ENCODE measurements at places on chromosomes 3 and 15.
A peak's percentile ranks its signal among the peaks of the same experiment; 100 is the strongest.

GRCh38 chr3:195221876-195222617, 48.9 kb downstream of the XXYLT1 start:
- no peak for DNase-seq

- DNase-seq, result no peak
Observed at GRCh38 chr3:157916672-157917071, 189.5 kb downstream of the SHOX2 start.

DNA sequence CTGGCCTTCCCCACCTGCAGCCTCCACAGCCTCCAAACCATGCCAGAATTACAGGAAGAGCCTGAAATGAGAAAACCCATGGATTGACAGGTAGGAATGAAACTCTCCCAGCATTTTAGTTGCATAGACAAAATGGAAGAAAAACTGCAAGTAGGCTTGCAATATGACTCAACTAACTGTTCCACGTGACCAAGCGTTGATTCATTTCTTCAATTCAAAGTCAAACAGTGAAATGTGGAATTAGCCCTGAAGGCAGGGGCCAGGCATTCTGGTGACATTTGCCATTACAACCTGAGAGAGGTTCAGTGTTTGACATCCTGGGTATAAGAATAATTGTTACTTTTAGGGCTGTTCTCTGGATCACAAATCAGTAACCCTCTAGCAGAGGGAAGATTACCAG, 676.5 kb upstream of the CFAP20DC start:
- DNase-seq, result no peak

- no peak for DNase-seq
Observed at GRCh38 chr15:70493787-70494516, 269.4 kb downstream of the UACA start.

GRCh38 chr3:85474241-85474640, 515.5 kb downstream of the CADM2 start:
- DNase-seq, result no peak

- no peak for DNase-seq
Observed at GRCh38 chr3:180180795-180181194, 144.1 kb upstream of the PEX5L start.

DNA sequence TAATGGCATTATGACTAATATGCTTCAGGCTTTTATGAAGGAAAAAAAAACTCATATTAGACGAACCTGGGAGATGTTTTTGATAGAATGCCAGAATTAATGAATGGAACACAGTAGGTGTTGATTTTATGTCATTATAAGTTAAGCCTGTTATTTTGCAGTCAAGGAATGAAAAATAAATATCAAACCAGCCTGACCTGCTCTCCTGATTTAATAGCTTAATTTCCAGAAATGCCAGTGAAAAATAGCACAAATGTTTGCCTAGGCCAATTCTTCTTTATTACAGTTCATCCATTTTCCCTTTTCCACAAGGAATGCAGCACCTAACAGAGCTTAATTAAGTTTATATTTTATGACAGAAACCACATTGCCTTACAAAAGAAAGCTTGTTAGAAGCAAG, 292.0 kb downstream of the TBL1XR1 start:
- no peak for DNase-seq

GRCh38 chr3:129626744-129627349, 20.4 kb upstream of the PLXND1 start:
- DNase-seq, result peak; percentile 85

- no peak for DNase-seq
Observed at GRCh38 chr15:78695046-78695671, 54.1 kb upstream of the CHRNB4 start.

GRCh38 chr15:100311154-100311625, 30.6 kb downstream of the ADAMTS17 start:
- DNase-seq, result no peak

DNA sequence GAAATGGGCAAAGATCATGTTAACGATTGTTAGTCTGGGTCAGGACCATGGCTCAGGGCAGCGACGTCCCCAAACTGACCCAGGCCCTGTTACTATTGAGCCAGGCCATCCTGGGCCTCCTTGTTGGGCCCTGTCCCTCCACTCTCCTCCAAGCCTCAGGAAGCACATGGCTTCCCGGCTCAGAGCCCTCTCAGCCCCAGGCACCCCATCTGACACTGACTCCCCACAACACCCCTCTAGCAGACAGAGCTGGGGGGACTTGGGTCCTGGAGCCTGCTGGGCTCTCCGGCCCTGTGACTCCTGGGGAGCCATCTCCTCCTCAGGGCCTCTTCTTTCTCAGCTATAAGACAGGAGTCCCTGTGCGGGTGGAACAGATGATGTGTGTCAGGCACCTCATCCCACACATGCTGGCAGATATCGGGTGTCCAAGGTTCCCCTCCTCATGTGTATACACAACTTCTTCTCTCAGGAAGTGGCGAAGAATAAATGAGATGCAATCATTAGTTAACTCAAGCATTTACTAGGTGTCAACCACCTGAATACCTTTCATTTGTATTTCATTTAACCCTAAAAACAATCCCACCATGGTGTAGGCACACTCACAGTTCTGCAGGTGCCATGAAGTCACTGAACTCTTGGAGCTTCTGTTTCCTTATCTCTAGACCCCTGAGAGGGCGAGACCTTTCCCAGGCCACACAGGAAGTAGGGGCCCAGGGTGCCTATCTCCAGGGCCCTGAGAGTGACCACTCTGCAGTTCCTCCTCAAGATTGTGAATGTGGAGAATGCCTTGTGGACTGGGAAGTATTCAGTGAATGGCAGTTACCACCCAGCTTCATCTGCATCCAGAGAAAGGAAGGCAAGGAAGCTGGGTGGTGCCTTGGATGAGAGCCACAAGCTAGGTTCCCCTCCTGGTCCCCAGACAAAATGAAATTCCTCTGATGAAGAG, 282.5 kb upstream of the TLE3 start:
- no peak for DNase-seq

DNA sequence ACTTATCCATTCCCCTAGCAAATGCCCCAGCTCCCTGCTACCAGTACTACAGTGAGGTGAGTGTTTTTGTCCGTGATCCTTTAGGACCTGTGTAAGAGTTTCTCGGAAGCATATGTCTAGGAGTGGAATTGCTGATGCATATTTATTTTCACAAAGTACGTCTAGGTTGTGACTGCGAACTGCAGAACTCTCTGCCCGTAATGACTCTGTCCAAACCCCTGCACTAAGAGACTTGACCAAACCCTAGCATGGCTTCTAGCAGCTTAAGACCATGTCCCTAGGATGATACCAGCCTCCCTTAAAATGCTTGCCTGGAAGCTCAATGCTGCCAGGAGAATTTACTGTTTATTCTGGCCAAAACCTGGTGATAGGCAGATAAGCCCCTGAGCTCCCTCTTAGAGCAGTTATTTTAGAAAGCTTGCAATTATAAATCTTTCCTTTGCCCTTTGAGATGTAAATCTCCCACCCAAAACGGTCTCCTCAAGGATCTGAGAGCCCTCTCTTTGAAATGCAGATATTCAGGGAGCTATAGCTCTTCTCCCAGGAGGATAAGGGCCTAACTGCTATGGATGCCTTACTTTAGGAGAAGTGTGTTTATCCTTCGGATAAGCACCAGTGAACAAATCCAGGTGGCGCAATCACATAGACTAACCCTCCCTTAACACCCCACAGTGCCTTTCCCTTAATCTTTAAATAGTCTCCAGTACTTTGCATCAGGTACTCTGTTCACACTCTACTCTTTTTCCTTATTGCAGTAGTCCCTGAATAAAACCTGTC, 14.7 kb upstream of the CA12 start:
- no peak for DNase-seq

DNA sequence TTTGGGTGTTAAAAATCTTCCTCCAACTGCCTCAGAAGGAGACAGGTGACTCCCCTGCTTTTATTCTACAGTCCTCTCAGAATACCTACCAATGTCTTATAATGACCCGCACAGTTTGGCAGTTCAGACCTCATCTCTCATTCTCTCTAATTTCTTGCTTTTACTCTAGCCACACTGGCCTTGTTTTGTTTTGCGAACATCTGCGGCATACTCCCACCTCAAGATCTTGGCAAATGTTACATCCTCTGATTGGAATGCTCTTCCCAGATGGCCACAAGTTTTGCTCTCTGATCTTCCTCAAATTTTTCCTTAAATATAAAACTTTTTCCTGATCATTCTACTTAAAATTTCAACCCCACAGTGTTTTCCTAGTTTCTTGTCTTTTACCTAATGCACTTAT, 94.1 kb downstream of the PLSCR2 start:
- no peak for DNase-seq

GRCh38 chr3:53193466-53194209, 32.6 kb downstream of the PRKCD start:
- DNase-seq, result no peak

GRCh38 chr3:194492001-194492400, 5.2 kb upstream of the ATP13A3 start:
- DNase-seq, result no peak

GRCh38 chr3:59996056-59996455, 946.2 kb upstream of the CFAP20DC start:
- no peak for DNase-seq

GRCh38 chr3:100131241-100131640, 16.9 kb upstream of the FILIP1L start:
- DNase-seq, result no peak

GRCh38 chr3:182092662-182093262, 381.0 kb downstream of the SOX2 start:
- DNase-seq, result no peak

DNA sequence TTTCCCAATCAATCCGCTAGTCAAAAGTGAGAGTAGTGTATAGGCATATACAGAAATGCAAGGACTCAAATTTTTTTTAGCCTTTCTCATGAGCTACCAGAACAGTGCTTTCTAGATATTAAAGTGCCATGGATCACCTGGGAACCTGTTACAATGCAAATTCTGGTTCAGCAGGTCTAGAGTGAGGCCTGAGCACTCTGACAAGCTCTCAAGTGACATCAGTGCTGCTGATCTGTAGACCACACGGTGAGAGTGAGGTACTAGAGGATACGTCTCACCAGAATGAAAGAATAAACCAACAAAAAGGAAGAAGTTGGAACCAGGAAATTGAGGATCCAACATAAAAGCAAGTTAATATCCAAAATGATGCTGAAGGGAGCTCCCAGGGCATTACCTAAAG, 16.0 kb upstream of the PLA2G4D start:
- DNase-seq, result no peak

DNA sequence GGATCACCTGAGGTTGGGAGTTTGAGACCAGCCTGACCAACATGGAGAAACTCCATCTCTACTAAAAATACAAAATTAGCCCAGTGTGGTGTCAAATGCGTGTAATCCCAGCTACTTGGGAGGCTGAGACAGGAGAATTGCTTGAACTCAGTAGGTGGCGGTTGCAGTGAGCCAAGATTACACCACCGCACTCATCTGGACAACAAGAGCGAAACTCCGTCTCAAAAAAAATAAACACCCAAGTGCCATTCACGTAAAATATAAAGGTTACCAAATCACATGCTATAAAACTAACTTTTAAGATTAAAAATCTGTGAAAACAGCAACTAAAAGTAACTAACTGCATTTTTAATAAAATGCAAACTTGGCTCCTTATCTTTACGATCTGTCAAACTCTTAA, 8.9 kb downstream of the TRIM59 start:
- DNase-seq, result no peak

- DNase-seq, result no peak
Observed at GRCh38 chr3:56361731-56362130, 106.5 kb downstream of the ERC2 start.

- DNase-seq, result no peak
Observed at GRCh38 chr3:128983293-128984069, 10.4 kb downstream of the CFAP92 start.

DNA sequence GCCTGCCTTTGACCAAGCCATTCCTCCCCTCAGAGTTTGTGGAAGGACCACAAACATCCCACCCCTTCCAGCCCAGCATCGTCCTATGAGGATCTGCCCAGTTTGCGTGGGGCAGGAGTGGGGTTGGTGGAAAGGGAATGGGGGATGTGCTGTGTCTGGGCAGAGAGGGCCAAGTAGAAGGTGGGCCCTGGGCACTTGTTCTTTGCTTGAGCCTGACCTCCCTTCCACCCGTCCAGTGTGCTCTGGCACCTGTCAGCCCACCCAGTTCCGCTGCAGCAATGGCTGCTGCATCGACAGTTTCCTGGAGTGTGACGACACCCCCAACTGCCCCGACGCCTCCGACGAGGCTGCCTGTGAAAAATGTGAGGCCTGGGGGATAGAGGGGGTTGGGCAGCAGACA, 10.3 kb downstream of the SPINT1 start:
- DNase-seq, result no peak

DNA sequence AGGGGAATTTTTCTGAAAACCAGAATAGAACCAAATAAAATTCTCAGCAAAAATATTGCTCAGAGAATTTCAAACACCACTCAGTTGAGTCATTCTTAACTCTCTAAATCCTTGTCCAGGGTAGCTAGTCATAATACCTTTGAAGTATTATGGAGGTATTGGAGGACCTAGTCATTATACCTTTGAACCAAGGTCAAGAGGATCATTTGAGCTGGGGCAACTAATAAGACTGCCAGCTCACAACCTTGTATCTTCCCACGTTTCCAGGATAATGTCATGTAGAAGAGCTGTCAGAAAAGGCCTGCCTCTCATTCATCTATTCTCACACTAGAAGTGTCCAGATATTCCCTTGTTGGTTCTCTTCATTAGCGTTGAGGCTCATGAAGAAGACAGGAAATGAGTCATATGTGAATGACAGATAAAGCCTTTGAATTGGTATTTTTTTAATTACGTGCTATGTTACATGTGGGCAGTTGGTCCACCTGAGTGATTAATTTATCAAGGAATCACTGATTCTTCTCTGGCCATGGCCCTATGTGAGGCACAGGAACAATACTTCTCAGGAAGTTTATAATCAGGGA, 48.3 kb downstream of the TOPAZ1 start:
- no peak for DNase-seq

DNA sequence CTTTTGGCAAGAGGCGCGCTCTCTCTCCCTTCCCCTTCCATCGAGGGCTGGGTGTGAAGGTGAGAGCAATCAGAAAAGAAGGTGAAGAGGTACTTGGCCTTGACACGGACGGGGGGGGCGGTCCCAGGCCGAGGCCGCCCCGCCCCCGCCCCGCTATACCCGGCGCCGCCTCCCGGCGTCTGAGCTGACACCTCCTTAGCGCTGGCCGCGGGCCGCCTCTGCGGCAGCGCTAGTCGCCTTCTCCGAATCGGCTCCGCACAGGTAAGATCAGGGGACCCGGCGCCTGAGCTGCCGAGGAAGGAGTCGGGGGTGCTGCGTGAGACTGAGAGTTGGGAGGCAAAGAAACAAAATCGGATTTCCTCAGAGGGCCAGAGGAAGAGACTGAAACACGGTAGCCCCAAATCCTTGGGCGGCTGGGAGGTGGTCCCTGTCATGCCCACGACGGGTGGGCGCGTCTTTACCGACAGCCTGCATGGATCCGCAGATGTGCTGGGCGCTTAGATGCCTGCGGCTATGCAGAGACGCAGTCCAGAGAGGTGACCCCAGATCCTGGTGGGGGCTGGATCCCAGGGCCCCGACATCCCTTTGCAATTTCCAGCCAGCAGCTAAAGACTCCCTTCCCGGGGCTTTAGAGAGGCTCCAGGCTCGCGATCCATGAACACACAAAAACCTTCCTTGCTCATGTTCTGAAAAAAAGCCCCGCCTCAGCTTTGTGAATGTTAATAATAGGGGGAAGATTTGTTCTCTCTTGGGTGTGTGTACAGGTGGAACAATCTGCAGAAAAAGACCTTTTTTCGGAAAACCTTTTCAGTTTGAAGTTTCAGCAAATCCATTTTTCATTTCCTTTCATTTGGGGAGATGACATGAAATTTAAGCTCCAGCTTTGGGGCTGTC, at the start of gene ENTPD3:
ENTPD3 (plus strand) TSS at position 184 of the 894 bp plus-strand sequence. CDS start 874 bp downstream, outside the sequence.
- DNase-seq, result peak; percentile 41

GRCh38 chr3:43892061-43892460, 201.3 kb downstream of the ABHD5 start:
- no peak for DNase-seq

GRCh38 chr3:170419557-170420087, 954 bp downstream of the CLDN11 start:
- DNase-seq, result no peak

GRCh38 chr3:176562331-176562730, 635.0 kb downstream of the TBL1XR1 start:
- DNase-seq, result no peak

All from activated naive CD8-positive, alpha-beta T cell treated with anti-CD3 and anti-CD28 coated beads for 36 hours (primary cell).